ENCODE measurements at places on chromosomes 3 and 15.
A peak's percentile ranks its signal among the peaks of the same experiment; 100 is the strongest.

DNA sequence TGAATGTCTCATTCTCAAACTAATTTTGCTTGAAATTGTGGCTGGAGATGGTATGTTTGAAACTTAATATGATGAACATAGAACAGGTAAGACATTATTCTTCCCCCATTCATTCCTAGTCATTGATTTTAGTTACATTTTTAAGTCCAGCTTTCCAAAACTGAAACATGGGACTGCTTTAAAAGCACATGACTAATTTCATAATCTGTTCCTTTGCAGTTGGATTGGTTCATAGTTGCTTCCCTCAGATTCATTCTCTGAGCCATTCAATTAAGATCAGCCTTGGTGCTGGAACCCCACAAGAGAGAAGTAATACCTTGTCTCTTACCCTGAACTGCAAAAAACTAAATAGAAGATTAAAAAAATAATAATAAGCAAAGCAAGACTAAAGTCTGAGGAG, 87.5 kb upstream of the TGFBR2 start:
- DNase-seq = no peak

- DNase-seq = no peak
Measured at GRCh38 chr3:37477711-37478487, 303.5 kb upstream of the LRRFIP2 start.

GRCh38 chr3:32241100-32241499, 2.6 kb downstream of the CMTM8 start:
- DNase-seq = no peak

DNA sequence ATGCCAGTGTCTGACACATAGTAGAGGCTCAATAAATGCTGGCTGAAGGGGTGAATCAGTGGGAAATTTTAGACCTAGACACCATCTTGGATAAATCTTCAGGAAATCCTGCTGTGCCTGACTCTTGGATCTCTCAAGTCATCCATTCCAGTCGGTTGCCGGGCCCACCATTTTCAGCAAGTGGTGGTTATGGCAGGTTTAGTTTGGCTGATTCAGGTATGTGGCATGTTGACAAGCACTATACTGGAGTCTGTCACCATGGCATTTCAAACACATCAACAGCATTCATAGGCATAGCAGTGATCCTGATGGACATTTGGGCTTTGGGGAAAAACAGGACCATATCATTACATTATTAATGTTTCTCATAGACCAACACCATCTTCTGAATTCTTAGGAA, 25.7 kb upstream of the APH1B start:
- no peak for DNase-seq

DNA sequence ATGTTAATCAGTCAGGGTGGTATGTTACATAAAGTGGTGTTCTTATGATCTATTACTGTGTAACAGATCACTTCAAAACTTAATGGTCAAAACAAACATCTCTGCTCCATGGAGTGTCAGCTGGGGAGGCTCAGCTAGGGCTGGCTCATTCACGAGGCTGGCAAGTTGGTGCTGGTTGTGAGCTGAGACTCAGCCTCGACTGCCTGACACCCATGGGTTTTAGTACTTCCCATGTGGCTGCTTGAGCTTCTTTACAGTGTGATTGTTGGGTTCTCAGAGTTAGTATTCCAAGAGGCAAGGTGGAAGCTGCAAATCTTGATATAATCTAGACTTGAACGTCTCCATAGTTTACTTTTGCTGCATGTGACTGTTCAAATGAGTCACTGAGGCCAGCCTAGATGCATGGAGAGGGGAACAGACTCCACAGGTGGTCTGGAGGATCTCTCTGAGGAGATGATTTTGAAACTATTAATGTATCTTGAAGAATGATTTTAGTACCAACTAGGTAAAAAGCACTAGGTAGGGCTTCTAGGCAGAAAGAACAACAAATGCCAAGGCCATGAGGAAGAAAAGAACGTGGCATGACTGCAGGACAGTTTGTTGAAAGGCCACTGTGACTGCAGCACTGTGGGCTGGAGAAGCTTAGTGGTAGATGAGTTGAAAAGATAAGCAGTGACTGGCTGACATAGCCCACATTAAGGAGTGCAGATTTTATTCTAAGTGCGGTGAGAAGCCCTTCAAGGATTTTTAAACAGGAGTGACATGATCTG, 281.1 kb upstream of the PROK2 start:
- DNase-seq = no peak

DNA sequence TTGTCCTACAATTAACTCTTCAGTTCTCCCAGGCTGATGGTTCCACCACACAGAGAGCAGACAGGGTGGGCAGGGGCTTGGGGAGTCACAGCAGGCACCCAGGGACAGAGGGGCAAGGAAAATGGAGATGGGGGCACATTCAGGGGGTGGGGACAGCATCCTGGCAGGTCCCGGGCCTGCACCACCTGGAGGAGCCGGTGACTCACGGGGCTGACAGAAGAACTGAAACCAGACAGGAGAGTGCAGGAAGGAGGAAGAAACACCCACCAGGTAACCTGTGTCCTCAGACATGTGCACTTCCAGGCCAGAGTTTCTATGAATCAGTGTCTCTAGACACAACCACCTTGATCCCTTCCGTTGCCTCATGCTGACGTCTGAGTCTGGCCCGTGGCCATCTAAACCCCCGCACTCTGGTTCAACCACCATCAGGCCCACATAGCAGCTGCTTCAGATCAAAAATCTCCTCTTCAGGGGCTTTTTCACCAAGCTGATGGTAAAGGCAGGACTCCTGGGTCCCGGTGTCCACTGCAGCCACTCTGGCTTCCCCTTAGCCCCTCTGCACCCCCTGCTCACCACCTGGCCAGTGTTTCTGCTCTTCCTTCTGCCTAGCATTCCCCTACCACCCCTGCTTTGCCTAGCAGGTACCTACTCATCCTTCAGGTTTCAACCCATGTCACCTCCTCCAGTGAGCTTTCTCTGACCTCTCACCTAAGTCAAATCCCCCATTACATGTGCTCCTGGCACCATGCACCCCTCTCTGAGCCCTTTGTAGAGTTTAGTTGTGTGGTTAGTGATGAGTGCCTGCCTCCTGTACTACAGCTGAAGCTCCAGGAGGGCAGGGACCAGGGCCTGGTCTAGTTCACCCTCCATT, 16.5 kb upstream of the CYP11A1 start:
- no peak for DNase-seq

- peak; percentile 4 for DNase-seq
Measured at GRCh38 chr3:45929042-45929679, 14.1 kb upstream of the CXCR6 start.

DNA sequence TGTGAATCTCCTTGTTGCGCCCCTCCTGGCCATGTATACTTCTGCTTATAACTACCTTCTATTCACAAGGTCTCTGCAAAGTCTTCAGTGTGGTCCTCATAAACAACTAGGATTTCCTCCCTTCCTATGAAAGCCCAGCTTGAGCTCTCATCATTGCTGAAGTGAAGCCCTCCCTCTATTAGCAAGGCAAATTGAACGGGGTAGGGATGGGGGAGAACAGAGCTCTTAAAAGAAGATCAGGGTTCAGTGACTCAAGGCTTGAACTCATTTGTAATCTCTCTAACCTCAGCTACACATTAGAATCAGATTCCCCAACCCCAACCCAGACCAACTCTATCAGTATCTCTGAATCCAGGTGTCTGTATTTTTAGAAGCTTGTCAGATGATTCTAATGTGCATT, 88.3 kb upstream of the ST8SIA2 start:
- no peak for DNase-seq

DNA sequence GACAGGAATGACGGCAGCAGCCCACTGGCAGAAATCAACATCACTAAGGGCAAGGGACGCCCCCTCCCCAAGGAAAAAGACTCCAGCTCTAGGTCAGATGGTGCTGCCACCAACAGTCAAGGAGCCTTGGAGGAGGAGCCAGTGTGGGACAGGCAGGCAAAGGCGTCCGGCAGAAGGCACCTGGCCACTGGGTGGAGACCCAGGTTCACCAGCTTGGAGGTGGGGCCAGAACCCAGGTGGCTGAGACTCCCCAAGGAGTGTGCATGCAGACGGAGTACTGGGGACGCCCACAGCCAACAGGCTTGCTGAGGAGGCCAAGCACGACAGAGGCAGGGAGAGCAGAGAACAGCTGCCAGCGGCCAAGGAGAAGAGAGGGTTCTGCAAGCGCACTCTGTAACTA, 35.2 kb downstream of the PTPN23 start:
- no peak for DNase-seq

DNA sequence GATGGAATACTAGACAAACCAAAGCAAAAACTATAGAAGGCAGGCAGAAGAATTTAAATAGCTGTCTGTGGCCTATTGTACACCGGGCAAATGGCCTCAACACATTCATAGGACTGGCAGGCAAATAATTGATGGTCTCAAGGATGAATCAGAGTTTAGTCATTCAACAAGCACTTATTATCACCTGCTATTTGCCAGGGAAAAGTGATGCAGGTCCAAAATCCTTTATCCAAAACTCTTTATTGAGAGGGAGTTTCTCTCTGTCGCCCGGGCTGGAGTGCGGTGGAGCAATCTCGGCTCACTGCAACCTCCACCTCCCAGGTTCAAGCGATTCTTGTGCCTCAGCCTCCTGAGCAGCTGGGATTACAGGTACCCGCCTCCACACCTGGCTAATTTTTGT, 2.3 kb downstream of the EIF2AK4 start:
- DNase-seq = no peak

DNA sequence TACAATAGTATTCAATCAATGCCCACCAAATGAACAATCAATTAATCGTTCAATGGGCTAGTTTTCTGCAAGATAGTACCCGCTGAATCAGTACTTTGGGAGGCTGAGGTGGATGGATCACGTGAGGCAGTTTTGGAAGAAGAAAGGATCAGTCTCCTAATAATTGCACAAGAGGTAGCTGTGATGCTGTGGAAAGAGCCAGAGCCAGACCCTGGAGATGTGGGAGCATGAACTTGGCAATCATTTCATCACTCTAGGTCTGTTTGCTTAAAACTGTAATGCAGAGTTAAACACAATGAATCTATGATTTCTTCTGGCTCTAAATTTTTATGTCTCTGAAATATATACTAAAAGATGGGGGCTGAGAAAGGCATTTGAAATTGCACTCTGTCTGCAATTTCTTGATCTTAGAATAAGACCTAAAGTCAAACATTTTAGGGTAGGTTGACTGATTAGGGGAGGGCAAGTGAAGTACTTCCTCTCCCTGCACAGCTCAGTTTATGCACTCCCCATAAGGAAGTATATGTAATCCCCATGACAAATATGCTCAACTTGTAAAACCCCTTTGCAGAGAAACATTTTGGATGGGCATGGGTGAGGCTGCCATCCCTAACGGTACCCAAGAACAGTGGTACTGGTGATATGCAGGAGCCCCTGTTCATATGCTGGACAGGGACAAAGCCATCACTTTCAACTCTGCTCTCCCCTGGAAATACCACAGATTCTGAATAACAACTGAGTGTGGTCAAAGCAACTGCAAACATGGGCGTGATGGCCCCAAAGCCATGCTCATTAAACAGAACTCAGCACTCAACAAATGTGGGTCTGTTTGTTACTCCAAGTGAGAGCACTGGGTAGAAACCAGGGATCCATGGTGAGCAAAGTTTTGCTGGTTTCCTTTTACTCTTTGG, 28.6 kb upstream of the SPATA12 start:
- no peak for DNase-seq

DNA sequence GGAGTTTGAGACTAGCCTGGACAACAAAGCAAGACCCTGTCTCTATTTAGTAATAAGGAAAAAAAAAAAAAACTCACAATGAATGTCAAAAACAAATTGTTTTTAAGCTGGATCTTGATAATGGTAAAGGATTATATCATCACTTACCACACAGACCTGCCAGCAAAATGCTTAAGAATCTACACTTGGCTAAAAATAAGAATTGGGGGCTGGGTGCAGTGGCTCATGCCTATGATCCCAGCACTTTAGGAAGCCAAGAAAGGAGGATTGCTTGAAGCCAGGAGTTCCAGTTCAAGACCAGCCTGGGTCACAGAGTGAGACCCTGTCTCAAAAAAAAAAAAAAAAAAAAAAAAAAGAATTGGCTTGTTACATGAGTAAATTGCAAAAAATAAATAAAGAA, 31.0 kb downstream of the ACAP2 start:
- peak; percentile 8 for DNase-seq

DNA sequence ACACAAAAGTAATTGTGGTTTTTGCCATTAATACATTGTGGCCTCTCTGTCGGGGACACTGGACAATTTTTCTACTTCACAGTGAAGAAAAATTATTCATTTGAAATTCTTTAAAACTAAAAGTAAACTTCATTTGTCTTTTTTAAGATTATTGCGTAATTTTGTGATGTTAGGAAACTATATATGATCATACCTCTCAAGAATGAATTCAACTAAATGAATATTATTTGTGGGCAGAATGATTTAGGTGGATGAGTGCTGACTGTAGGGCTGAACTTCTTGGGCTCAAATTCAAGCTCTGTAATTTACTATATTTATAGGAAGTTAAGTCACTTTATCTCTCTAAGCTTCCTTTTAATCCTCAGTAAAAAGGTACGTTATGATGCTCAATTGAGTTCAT, 441.2 kb downstream of the ROBO1 start:
- DNase-seq = no peak

GRCh38 chr3:179765396-179765795, 112.6 kb downstream of the USP13 start:
- no peak for DNase-seq

DNA sequence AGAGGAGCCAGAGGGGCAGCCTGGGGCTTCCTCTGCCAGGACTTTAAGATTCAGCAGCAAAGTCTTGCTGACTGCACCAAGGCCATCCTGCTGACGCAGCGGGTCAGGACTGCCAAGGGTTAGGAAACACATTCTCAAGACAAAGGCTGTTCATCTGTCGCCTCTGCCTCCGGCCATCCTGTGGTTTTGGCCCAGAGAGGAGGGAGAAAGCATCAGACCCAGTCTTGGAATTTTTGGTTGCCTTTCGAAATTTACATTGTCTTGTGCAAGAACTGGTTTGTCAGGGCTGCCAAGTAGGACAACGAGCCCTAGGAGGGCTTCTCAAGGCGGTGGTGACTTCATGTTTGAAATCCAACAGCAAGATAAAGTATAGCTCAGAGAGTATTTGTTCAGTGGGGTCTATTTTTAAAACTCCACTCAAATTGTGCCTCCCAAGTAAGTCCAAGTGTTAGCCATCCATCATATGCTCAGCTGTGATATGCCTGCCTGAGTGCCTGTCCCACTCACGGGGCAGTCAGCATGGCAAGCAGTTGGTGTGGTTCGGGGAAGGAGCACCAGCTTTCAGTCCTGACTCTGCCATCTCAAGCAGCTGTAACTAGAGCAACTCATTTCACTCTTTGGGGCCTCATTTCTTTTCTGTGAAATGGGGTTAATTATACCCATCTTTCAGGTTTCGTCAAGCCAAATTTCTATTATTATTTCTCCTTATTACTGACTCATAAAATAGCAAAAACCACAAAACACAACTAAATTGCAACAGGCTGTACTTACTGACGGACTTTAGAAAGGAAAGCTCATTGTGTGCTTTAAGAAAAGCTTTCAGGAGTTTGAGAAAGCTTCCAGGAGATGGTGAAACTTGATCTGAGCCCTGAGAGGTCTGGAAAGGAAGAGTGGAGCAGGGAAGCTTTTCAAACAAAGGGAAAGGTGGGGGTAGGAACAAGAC, 42.4 kb upstream of the RHO start:
- DNase-seq = no peak

DNA sequence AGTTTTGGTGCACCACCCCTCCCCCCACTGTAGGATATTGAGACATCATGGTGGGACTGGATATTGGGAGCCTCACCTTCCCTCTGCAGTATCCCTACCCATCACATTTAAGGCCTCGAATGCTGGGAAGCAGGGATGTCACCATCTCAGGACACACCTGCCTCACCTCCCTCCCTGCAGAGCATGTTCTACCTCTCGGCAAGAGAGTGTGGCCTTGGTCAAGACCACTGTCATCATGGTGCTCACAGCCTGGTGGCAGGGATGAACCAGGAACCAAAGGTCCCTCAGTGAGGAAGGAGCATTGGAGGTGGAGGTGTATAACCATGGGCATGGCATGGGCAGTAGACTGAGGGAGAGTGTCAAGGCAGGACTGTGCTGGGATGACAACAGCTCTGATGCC, 104.8 kb downstream of the CORO2B start:
- DNase-seq = no peak
